ENCODE measurements at places on chromosomes 16 and 17. TPM values are rescaled to one million over a fixed set of nuclear protein-coding genes. Genes with fewer than 3 reads are reported as not detected.

- no peak for DNase-seq
Observed at GRCh38 chr17:4811471-4811870, 4.5 kb downstream of the PLD2 start.

- DNase-seq: no peak
Observed at GRCh38 chr17:21059761-21060160, 16.9 kb upstream of the USP22 start.

GRCh38 chr16:19005561-19006445 is 22.1 kb downstream of the TMC7 start:
- no peak for DNase-seq

DNA sequence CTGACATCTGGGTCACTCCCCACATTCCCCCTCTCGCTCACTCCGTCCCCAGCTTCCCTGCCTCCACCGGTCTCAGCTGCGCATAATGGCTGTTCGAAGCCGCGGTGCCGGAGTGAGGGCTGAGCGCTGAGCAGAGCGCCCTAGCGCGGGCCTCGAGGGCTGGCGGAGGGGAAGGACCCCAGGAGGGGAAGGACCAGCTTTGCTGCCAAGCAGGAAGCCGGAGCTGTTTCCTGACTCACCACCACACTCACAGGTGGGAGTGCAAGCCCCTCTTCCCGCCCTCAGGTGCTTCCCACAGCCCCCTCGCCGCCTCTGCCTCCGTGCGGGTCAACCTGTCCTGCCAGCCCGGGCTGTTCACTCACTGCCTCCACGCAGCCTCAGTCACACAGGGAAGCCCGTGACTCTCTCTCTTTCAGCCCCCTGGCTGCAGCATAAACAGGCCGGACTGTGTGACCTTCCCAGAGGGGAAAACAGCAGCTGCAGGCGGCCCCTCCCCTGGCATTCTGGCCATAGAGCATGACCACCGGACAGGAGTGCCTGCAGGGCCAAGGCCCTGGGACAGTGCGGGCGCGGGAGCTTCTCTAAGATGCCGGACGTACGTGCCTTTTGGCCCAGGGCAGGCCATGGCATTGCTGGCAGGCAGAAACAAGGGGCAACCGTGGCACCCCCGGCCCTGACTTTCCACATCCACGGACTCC is 23.7 kb downstream of the SLC43A2 start:
- no peak for DNase-seq

DNA sequence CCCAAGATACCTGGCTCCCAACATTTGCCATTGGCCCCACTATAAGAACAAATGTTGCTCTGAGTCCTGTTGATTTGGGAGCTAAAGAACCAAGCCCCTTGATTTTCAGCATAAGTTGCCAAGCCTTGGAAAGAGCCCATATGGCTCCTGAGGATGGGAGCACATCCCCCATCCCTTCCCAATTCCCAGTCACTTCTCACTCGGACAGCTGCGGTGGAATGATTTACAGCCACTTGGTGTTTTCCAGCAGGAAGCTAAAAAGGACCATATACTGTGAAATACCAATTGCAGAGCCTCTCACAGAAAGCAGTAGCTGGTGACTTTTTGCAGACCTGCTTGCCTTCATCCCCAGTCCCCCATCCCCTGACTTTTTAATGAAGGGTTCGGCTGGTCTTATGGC is 524.6 kb downstream of the GRIN2A start:
- DNase-seq: no peak

- no peak for DNase-seq
Observed at GRCh38 chr17:56478836-56479447, 114.6 kb upstream of the NOG start.

GRCh38 chr17:41215681-41216080 is 10.8 kb upstream of the KRTAP9-2 start:
- DNase-seq: no peak

PSME3IP1 gene
- total RNA-seq: 83.1 TPM

DNA sequence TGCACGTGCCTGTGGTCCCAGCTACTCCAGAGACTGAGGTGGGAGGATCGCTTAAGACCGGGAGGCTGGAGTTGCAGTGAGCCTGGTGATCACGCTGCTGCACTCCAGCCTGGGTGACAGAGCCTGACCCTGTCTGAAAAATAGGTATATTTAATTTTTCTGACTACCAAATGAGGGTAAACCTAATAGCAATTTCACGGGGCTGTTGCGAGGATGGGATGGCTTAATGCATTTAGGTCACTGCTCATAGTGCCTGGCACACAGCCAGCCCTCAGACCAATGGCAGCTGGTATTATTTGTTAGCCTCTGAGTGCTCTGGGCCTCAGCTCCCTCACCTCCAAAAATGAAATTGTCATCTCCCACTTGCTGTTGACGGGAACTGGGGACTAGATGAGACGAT is 5.9 kb upstream of the CDIP1 start:
- DNase-seq: no peak

GRCh38 chr17:7590743-7591142 is 849 bp upstream of the SOX15 start:
- no peak for DNase-seq

DGKE gene
- total RNA-seq: 6.6 TPM

MYH13 gene
- not detected for total RNA-seq
